ENCODE measurements at places on chromosomes 5 and 9.
A peak's percentile ranks its signal among the peaks of the same experiment; 100 is the strongest.

DNA sequence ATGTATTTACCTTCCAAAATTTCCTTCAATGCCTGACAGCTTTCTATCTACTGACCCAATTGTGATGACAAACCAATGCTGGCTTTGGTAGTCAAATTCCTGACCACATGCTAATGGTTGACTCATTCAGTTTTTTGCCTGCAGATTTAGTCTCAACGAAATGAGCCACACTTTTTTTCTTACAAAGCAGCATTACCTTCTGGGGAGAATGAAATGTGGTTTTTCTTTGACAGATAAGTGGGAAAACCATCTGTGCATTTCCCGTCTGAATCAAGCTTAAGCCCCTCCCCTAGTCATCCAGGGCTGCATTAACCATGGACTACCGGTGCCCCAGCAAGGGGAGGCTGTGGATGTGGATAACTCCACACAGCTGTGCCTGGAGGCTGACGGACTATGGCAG lies 99.6 kb upstream of the TAF11L2 start:
- DNase-seq = no peak

- no peak for DNase-seq
Measured at GRCh38 chr5:14054111-14054854, 88.9 kb upstream of the TRIO start.

DNA sequence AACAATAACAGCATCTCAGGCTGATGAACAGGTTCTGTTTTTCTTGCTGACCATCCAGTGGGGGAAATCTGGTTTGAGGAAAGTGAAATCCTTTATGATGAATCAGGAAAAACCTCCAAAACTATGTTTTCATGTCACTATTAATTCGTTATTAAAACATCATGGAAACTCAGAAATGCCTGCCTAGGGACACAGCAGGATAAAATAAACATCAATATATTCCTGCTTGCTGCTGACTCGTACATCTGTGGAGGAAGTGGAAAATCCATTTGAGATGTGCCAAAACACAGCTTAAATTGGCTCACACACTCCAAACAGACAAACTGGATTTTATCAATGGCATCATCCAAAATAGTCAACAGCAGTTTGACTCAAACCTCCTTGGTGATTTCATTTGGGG lies 53.0 kb downstream of the TEK start:
- DNase-seq = peak; percentile 50

- DNase-seq = no peak
Measured at GRCh38 chr5:89582768-89583339, 699.9 kb upstream of the MEF2C start.

DNA sequence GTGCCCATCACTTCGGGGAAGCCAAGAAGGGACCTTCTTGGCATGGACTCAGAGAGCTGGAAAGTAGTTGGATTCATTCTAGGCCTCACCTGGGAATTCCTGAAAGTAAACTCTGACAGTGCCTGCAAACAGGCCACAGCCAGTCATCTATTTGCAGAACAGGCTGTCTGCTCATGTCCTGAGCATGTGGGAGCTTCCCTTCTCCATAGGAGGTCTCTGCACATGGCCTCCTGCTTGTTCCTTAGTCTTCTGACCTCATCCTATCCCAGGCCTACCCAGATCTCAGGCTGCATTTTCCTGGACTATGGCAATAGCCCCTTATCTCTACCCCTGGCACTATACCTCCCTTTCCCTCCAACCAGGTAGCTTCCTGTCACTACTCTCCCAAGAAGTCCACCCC lies 67.2 kb upstream of the FSTL4 start:
- no peak for DNase-seq

GRCh38 chr9:124884376-124884775 lies 22.4 kb downstream of the ARPC5L start:
- no peak for DNase-seq

- DNase-seq = no peak
Measured at GRCh38 chr9:89312222-89312571, 1.2 kb downstream of the CKS2 start.

GRCh38 chr5:133780619-133781280 lies 168.4 kb upstream of the FSTL4 start:
- peak; percentile 8 for DNase-seq

DNA sequence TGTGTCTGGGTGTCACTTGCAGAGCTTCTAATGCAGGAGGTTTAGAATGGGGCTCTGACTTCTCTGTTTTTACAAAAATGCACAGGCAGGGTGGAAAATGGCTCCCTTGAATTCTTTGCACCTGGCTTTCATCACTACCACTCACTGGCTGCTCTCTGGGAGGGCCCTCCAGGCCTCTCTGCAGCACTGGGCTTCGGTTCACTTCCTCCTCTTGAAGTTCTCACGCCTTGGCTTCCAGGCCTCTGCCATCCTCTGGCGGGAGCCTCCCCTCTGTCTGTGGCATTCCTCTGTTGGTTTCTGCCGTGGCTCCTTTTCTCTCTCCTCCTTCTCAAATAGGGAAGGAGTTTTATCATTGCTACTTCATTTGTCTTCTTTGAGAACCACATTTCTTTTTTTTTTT lies 2.8 kb upstream of the PRLR start:
- no peak for DNase-seq

GRCh38 chr9:86768020-86768419 lies 179.3 kb downstream of the GAS1 start:
- DNase-seq = no peak

DNA sequence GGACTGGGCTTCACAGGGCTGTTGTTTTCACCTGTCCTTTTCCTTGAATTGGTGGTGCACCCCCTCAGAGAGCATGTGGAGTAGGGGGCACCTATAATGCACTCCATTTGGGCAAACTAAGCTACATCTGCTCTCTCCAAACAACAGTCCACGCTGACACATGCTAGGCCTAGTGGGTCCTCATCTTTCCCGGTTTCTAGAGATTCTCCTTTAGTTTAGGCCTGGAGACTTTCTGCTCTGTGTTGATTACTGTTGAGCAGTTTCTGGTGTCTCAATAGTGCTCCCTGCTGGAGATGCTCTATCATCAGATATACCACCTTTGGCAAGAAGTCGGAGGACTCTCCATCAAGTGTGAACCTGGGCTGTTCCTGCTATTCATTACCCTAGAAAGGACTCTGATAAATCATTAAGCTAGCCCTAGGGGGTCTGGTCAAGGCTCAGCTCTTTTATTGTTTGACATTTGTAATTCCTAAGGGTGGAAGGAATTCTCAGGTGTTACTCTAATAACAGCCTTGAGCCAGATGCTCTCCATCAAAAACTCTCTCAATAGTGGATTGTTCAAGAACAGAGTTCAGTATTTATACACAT lies 64.0 kb upstream of the FYB1 start:
- DNase-seq = no peak

DNA sequence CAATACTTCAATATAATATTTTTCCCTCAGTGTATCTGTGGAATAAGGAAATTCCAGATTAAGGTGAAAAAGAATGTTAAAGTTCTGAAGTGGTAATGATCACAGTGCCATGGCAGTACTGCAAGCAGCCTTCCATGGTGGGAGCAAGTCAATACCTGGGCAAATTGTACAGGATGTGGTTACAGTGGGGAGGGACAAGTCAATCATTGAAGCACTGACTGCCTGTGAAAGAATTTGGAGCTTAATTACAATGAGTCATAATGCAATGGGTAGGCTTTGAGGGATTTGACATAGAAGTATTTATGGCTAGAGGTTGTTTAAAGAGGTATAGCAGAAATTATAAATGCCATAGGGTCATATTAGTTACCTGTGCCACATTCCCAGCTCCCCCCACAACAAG lies 786.5 kb upstream of the ACO1 start:
- no peak for DNase-seq

GRCh38 chr5:66874004-66874403 lies 277.8 kb downstream of the MAST4 start:
- no peak for DNase-seq

DNA sequence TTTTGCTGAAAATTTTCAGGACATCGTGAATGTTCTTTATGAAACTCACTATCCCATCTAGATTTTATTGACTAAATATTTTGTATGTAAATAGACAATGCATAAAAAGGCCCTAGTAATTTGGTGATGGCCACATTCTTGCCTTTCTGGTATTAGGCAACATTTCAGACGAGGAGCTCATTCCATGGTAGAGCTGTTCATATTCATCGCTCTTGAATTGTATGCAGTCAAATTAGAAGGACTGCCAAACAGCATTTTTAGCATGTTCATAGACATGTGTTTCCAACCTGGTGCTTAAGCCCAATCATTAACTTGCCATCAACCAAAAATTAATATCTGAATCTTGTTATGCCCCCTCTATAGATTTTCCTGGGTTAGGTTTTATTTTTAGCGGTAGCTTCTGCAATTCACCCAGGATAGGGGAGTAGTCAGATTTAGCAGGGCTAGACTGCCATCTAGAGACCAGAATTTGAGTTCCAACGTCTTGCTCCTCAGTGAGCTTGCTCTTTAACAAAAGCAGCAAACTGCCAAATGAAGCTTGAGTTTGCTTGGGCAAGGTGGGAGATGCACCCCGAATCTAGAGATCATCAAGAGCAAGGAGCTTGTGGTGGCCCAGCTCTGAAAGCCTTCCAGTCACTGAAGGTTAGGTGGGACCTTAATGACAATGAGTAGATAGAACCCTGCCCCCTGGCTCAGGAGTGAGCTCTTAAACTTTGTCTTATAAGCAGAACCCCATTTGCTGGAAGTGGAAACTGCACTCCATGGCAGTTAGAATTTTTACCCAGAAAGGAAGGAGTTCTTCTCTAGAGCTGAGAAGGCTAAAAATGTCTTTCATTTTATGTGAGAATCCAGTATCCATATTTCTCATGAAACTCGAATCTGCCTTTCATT lies 456.2 kb downstream of the RASEF start:
- DNase-seq = peak; percentile 74

DNA sequence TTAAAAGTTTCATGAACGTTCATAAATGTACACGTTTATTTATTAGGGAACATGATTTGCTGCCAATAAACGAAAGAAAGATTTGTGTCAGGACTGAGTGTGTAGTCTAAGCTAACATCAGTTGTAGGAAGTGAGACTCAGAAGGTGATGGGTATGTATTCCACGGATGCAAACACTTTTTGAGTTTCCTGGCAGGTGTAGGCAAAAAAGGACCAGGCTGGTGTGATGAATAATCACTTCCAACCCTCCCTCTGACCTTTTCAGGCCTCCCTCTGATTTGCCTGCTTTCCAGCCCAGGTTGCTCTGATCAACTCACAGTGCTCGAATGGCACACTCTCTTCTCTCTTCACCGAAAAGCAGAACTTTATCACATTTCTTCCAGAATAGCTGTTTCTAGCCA lies 51.8 kb downstream of the BASP1 start:
- DNase-seq = no peak

- DNase-seq = no peak
Measured at GRCh38 chr9:130298662-130299279, 33.2 kb downstream of the HMCN2 start.

GRCh38 chr9:126956917-126957686 lies 42.5 kb downstream of the RALGPS1 start:
- no peak for DNase-seq

DNA sequence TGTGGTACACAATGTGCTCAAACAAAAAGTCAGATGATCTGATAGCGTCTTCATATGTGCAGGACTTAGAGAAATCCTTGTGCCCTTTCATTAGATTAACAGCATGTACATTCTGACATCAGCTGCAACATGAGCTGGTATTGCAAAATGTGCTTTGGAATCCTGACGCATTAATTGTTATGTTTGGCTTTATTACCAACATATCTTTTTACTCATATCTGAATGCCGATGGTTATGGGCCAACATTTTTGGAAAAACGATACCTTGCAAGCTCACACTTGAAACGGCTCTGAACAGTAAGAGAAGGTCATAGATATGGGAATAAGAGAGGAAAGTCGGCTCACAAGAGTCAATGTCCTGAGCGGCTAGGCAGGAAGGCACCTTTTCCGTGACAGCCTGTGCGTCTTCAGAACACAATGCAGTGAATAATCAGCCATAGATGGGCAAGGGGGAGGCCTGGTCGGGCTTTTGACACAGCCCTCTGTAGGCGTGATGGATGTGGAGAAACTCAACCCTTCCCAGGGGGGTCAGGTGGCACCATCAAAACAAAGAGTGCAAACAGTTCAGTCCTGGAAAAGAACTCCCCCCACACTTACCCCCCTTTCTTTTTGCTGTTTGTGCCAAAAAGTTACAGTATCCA lies 36.4 kb upstream of the GAS1 start:
- DNase-seq = peak; percentile 32
